ENCODE measurements at places on chromosomes 7 and 10.

DNA sequence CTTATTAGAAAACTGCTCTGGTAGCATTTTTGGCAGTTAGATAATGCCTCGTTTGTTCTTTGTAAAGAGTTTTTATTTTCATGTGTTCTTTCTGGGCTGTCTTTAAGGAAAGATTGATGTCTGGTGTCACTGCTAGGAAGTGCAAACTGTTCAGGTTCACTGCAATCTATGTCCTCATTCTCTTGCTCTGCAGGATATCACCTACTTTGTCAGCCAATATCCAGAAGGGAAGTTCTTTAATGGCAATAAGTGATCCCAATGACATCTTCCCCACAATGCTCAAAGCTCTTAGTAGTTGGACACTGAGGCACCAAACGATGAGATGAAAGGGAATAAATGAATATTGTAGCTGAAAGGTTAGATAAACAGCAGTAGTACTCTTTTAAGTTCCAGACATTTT lies 115.1 kb downstream of the AGMO start:
- DNase-seq: no peak

DNA sequence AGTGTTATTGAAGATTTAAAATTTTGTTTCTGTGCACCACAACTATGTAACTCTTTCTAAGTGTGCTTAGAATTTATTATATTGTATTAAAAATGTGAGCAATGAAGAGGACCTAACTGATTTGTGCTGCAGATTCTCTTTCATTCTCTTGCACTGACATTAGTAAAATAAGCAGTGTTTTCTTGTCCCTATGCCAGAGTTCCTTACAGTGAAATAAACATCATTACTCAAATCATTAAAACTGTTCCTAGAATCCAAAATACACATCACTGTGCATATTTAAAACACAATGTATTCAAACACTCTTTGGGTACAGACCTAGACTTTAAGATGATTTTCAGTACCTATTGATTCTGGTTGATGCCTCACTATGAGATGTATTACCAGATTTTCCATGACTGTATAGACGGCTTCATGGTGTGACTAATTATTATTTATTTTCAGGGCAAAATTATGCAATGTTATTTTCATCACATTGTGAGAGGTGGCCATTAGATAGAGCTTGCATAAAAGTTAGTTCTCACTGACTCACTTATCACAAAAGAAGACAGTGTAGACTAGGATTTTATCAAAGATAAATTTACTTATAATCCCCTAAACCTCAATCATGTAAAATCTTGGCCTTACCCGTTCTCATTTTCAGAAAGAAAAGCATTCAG lies 93.4 kb downstream of the PTPRZ1 start:
- DNase-seq: no peak

GRCh38 chr7:85750454-85750949 lies 563.6 kb upstream of the SEMA3D start:
- DNase-seq: no peak

- no peak for DNase-seq
Observed at GRCh38 chr10:6990891-6991290, 410.8 kb upstream of the PRKCQ start.

DNA sequence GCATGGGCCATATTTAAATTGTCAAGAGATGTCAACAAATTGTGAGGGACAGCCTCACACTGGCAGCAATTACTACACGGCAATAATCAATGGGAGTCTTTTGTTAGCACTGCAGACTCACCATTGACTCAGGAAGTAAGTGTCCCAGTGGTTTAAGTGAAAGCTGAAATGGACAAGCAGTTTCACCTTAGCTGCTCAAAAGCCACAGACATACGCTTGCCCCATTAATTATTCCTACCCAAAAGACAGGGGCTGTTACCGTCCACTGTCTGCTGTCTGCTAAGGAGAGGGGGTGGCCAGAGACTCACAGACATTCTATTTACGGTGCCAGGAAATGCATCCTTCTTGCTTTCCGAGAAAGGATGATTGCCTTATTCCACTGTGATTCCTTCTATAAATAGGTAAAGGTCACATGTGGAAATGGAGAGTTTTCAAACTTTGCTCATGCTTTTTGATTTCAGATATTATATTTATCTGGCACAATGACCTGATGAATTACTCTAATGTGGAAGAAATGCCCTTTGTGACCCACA lies 309.7 kb upstream of the NFE2L3 start:
- DNase-seq: no peak

DNA sequence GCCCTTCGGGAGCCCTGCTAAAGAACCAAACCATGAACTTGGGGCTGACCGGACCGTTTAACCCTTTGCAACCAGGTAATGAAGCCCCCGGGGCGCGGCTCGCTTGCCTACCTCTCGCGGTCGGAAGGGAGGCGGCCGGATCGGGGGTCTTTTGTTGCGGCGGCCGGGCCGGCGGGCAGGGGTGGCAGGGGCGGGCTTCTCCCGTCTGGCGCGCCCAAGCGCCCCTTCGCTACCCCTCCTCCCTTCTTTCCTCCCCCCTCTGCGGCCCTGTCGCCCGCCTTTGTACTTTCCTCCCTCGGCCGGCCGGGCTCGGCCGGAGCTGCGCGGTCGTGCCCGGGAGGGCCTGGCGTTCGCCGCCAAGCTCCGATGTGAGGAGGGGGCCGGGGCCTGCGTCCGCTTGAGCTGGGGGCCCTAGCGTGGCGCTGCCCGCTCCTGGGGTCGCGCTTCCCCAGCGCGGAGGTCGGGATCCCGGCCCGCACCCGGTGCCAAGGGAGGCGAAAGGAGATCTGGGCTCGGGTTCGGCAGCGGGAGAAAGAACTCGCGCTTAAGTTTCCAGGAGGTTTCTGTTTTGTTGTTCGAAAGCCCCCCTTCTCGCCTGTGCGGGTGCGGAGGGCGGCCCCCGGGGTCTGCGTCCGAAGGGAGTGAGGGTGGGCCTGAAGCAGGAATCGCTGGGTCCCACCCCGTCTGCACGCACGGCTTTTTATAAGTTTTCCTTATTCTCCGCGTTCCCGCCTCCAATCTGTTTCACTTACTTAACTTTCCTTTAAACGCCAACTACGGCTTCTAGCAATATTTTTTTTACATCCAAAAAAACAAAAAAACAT lies 436.8 kb upstream of the GALNT17 start:
- no peak for DNase-seq
